ENCODE measurements at places on chromosomes 6 and 20.

DNA sequence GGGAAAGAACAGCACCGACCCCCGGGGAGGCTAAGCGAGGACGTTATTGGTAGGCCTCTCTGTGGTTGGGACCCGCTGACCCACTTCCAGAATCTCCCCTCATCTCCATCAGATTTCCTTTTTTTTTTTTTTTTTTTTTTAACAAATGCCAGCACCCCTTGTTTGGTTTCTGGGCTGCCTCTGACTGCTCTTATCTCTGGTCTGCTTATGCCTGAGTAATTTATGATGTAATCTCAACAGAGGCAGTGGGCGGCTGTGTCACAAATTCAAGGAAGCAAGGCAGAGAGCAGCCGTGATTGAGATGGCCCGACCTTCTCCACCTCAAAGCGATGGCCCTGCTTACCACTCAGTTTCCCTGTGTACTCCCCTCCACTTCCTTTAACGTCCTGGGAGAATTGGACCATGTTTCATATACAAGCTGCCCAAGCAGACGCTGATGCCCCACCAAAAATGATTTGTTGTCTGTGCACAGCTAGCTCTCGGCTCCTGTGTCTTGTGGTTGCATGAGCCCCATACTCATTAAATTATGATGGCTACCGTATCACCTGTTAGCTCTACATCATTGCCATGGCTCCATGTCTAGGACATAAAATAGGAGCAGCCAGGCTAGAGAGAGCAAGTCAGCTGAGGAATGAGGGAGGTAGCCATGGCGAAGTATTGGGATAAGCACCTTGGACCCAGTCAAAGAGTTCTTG is 98.1 kb downstream of the ZNF217 start:
- no peak for DNase-seq

GRCh38 chr6:17054647-17055046 is 47.2 kb upstream of the STMND1 start:
- no peak for DNase-seq

GRCh38 chr6:105269390-105269789 is 89.6 kb upstream of the POPDC3 start:
- DNase-seq, result no peak

GRCh38 chr6:16519265-16520242 is 241.7 kb downstream of the ATXN1 start:
- no peak for DNase-seq

DNA sequence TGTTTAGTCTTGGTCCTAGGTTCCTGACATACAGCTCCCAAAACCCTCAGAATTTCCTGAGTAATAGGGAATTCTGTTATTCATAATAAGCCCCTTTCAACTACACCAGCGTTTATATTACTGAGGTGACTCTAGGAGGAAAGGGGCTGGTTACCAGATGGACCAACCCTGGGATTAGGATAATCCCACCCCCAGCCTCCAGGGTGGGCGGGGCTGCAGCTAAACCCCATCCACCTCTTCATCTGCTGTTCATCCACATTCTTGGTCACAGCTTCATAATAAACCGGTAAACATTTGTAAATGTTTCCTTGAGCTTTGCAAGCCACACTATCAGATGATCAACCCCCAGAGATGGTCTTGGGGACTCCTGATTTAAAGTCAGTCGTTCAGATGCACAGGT is 38.3 kb downstream of the NINL start:
- no peak for DNase-seq

DNA sequence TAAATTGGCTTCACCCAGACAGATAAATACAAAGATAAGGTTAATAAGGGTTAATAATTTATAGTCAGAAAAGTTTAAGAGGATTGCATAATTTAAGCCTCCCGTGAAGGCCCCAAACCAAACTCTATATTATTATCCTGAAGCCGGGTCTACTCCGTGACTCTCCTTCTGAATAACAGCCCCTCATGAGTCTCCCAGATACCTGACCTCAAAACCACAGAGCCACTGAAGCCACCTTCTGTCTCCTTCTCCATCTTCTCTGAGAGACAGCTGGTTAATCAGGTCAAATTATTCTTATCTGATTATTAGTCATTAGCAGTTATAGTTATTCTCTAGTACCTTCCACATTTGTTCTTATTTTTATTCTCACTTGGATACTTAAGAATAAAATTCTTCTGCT is 569.2 kb upstream of the AGPAT4 start:
- DNase-seq, result no peak

- DNase-seq, result no peak
Observed at GRCh38 chr6:21874372-21874771, 280.8 kb downstream of the SOX4 start.

- DNase-seq, result no peak
Observed at GRCh38 chr6:41449399-41450245, 96.6 kb upstream of the FOXP4 start.

DNA sequence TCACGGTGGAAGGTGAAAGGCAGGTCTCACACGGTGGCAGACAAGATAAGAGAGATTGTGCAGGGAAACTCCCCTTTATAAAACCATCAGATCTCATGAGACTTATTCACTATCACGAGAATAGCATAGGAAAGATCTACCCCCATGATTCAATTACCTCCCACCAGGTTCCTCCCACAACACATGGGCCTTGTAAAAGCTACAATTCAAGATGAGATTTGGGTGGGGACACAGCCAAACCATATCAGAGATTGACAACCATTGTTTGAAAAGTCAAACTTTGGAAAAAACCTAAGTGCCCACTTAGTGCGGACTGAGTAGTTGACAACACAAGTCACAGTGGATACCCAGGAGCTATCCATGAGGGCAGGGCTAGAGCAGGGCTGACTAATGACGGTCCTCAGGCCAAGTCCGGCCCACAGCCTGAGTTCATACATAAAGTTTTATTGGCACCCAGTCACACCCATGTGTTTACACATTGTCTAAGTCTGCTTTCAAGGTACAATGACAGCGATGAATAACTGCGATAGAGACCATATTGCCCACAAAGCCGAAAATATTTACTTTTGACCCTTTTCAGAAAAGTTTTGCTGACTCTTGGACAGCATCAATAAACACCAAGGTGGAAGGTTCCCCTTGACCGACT is 33.8 kb upstream of the PMEPA1 start:
- no peak for DNase-seq

- DNase-seq, result no peak
Observed at GRCh38 chr6:84273048-84273809, 45.8 kb upstream of the CEP162 start.

- DNase-seq, result peak; percentile 1
Observed at GRCh38 chr6:40353197-40353966, 233.8 kb downstream of the LRFN2 start.

DNA sequence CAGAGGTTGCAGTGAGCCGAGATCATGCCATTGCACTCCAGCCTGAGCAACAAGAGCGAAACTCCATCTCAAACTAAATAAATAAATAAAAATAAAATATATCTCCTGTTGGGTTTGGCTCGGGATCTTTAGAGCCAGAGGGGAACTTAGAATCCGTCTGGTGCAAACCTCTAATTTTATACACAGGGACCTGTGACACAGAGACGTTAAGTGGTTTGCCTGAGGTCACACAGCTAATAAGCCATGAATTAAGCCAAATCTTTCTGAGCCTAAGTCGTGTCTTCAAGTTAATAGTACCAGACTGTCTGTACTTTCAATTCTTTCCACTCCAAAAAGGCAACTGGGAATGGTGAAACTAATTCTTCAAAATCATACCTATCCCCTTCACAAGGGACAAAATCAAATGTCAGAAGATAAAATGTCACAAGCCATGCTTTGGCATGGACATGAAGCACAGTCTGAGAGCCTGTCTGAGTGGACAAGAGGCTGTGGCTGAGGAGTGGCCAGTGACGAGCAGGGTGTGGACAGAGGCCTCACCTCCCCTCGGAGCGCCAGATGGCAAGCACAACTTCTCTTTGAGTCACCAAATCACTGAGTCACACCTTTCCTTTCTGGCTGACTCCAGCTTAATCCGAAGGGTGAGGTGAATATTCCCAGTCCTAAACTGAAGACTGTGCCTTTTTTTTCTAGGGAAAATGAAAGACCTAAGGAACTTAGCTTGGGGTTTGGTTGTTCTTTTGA is 177.4 kb downstream of the TFAP2A start:
- DNase-seq, result no peak

DNA sequence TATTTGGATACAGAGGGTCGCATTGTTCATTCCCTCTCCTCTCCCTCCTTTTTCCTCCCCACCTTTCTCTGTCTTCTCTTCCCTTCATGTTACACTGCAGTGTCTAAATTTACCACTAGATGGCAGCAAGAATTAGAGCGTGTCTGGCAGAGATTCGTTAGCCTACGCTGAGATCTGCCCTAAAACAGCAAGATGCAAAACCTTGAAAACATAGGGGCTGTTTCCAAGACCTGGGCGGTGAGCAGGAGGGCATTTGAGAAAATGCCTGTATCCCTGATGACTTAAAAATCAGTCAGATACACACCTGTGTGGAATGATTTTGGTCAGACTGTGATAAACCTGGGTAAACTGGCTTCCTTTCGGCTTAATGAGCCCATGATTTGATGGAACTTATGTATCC is 101.5 kb upstream of the ISM1 start:
- peak; percentile 58 for DNase-seq

- DNase-seq, result no peak
Observed at GRCh38 chr20:62768551-62769287, 27.6 kb upstream of the MRGBP start.

DNA sequence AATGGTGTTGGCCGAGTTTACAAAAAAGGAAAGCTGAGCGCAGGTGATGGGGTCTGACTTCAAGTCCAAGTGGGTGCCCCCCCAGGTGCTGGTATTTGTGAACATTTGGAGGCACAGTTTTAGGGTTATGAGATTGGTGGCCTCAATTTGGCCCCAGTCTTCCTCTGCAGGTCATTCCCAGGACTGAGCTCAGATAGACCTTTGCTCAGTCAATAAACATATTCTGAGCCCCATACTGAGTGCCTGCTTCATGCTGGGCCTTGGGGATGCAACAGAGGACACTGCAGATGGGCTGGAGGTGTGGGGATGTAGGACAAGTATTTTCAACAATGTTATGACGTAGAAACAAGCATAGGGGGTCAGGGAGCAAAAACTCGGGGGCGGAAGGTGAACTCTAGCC is 33.5 kb downstream of the TGM3 start:
- no peak for DNase-seq

GRCh38 chr20:4919047-4919704 is 82.1 kb downstream of the SLC23A2 start:
- no peak for DNase-seq

- DNase-seq, result no peak
Observed at GRCh38 chr6:144757299-144757698, 472.2 kb downstream of the UTRN start.

DNA sequence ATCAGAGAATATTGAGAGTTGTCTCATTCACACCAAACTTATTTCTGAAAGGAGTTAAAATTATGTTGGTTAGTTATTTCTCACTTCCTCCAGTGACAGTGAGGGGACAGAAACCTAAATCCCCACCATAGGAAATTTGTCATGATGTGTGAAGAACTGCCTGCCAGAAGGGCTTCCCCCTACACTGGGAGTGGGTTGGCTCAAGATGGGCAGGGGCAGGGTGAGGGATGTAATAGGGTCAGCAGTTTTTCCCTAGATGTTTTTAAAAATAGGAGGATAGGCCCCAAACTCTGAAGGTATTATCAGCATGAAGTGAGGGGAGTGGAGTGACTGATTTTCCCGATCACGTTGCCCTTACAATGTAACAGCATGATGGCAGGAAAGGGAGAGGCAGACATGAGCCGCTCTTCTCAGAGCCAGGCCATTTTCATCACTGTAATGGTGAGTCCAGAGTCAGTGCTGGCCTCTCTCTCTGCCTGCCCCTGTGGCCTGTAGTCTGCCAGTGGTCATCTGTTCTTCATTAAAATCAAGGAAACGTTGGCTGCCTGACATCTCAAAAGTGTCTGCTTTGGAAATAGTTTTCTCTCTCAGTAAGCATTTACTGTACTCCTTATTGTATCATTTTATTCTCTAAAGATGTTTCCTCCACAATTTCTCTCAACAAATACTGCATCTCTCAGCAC is 59.8 kb upstream of the SYNJ2 start:
- no peak for DNase-seq

DNA sequence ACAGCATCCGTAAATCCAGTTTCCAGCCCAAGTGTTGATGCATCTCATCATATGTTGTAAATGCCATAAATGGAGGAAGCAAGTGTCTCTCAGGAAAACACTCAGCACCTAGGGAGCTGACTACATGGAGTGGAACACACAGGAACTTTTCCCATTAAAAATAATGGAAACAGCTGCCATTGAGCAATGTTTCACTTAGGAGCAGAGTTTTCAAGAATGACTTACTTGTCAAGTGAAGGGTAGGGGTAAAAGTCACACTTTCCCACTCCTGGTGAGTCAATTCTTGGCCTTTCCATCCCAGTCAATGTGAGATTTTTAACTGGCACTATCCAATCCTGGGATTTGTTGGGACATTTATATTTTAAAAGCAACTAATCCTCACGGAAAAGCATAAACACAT is 119.4 kb upstream of the ASF1A start:
- no peak for DNase-seq

Data from HEK293T (cell line).